ENCODE measurements at places on chromosomes 12 and 14.
A peak's percentile ranks its signal among the peaks of the same experiment; 100 is the strongest.

DNA sequence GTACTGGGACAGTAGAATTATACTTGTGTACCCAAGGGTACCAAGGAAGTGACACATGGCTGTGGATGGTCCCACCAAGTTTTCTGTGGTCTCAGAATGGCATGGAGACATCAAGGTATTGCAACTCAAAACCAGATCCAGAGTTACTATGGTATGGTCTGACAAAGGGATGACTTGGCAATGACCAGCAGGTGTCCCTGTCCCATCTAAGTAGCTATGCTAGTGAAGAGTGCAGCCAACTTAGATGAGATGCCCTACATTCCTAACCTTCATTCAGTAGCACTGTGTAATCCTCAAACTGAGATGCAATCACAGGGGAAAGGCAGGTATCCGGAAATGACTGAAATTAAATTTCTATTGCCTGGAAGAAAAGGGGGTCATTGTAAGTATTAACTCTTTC lies 188.7 kb upstream of the TMEM260 start:
- DNase-seq = no peak

- no peak for DNase-seq
These were observed 28.6 kb downstream of the TULP3 start for GRCh38 chr12:2919249-2919648.

GRCh38 chr14:33755358-33755757 lies 195.5 kb downstream of the EGLN3 start:
- no peak for DNase-seq

DNA sequence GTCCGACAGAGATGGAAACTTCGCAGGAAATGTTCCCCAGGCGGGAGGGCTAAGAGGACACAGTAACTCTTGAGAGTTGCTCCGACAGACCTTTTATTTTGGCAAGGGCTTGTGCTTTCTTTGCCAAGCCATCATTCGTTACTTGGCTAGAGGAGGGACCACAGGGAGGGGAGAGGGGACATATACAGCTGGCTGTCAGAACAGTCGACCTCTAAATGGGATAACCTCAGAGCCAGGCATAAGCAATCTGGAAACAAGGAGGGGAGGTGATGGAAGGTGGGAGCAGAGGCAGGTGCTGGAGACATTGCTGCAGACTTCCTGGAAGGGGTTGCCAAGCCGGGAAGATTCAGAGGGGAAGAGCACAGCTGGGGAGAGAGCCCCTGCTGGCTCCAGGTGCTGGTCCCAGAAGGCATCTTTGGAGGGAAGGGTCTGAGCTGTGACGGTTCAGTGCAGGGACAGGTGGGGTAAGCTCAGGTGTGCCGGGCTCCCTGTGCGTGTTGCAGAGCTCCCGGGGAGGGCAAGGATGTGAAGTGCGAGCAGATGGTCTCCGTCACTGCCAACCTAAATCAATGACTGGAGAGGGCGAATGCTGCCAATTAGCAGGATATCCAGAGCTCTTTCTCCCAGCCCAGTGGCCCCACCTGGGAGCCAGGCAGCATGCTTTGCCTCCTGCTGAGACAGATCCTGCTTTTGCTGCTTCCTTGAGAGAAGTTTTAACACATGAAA lies 50.1 kb downstream of the CHST11 start:
- no peak for DNase-seq

GRCh38 chr12:48969160-48969771 lies 2.3 kb downstream of the WNT10B start:
- DNase-seq = no peak

DNA sequence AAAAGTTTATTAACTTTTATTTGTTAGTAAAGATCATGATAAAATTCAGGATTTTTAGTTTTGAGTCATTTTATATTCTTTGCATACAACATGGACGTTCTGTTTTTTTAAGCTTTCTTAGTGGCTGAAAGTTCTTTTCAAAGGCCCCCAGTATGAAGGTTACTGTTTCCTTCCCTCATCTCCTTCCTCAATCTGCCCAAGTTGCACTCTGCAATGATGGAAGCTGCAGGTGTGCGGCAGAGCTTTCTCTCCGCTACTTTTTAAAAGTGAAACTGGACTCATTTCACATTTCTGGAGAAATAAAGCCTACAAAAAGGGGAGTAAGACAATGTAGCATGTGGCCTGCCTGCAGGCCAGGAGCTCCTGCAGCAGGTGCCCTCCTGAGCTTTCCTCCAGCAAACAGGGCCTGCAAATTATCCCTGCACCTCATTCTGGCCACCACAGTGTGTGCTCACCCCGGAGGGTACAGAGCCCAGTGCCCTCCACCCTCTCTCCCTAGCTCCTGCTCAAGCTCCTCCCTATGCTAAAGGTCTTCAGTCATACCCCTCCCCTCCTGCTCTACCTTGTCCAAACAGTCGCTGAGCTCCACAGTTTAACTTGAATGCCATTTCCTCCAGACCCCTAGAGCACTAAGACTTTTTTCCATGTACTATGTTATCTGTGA lies 78.9 kb downstream of the SETD3 start:
- no peak for DNase-seq

- no peak for DNase-seq
These were observed 556 bp downstream of the TIMM9 start for GRCh38 chr14:58426670-58427280.

- DNase-seq = no peak
These were observed 305.6 kb downstream of the RPAP3 start for GRCh38 chr12:47400266-47400665.

GRCh38 chr12:121712461-121713256 lies at the start of gene TMEM120B:
Gene TMEM120B, plus strand, starts transcription at chr12:121712752. Its CDS starts 144 bp downstream, at chr12:121712896.
- DNase-seq = peak; percentile 21

GRCh38 chr14:92696366-92696765 lies 52.1 kb downstream of the LGMN start:
- DNase-seq = peak; percentile 64

GRCh38 chr12:121575952-121576625 lies 4.7 kb downstream of the KDM2B start:
- no peak for DNase-seq

DNA sequence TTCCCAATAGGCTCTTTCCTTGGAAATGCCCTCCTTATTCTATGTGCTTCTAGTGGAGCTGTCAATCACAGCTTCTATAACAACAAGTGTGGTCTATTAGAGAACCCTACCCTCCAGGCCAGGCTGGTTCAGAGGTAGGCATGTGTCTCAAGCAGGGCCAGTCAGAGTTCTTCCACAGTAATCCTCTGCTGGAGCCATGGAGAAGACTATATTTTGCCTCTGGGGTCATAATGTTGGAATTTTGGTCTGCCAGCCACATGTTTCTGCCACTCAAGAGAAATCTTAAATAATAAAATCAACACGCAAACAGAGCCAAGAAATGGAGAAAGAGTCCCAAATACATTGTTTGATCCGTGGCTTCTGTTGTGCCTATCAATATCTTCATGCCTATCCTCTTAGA lies 23.8 kb upstream of the FICD start:
- no peak for DNase-seq

GRCh38 chr12:112091563-112091962 lies 17.0 kb downstream of the NAA25 start:
- no peak for DNase-seq

DNA sequence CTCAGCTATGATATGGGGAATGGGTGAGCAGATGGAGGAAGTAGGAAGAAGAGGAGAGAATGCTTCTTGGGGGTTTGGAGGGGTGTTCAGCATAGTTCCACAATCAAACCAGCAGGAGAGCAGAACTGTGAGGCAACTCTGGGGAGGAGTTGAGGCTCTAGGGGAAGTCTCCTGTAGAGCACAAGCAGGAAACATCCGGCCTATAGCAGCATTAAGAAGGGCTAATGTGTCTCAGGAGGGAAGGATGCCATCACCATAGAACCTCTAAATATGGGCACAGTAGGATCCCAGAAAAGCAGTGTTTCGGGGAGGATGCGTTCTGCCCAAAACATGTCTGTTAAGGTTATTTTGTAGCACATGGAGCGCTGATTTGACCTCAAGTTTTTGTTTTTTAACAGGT lies 8.4 kb upstream of the SALL2 start:
- DNase-seq = no peak

- DNase-seq = no peak
These were observed 239.1 kb downstream of the EGLN3 start for GRCh38 chr14:33711811-33712216.

DNA sequence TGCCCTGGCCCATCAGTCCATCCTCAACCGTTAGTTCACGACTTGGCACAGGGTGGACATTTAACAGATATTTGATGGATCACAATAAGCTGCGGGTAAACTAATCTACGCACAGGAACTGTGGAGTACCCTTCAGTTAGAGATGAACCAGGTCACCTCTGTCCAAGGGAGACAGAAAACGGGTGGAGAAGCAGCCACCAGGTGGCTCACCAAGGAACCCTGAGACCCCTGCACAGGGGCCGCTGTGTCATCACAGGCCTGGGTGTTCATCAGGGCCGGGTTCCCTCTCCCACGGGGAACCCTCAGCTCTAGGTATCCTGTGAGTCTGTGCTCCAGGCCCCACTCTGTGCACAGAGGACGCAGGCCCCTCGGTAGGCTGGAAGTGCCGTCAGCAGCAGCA lies 122.2 kb downstream of the PIWIL1 start:
- no peak for DNase-seq

- no peak for DNase-seq
These were observed 77.7 kb downstream of the ARF6 start for GRCh38 chr14:49970474-49971147.

DNA sequence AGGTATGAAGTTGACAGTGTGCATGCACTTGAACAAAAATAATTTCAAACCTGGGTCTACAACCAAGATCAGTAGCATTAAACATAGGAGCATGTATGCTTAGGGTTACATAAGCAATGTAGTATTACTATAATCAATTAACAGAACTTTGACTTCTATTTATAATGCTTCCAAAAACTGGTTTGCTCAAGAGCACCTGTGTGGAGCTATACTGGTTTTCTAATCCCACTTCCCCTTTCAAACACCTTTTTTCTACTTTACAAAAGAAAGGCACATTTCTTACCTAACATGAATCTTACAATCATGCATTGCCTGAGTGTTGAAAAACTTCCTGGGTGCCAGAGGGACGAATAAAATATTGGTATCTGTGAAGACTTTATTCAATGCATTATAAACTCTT lies 72.7 kb downstream of the EFCAB11 start:
- no peak for DNase-seq

GRCh38 chr14:72608391-72609204 lies 285.3 kb downstream of the DPF3 start:
- no peak for DNase-seq

GRCh38 chr12:7383157-7383556 lies 60.8 kb downstream of the CD163L1 start:
- no peak for DNase-seq

- no peak for DNase-seq
These were observed 29.3 kb downstream of the JAG2 start for GRCh38 chr14:105139212-105139825.

- DNase-seq = no peak
These were observed 23.5 kb upstream of the OASL start for GRCh38 chr12:121062391-121063045.

GRCh38 chr12:106894774-106895173 lies 60.9 kb upstream of the TMEM263 start:
- no peak for DNase-seq
